ENCODE measurements at places on chromosomes 16 and 17.

DNA sequence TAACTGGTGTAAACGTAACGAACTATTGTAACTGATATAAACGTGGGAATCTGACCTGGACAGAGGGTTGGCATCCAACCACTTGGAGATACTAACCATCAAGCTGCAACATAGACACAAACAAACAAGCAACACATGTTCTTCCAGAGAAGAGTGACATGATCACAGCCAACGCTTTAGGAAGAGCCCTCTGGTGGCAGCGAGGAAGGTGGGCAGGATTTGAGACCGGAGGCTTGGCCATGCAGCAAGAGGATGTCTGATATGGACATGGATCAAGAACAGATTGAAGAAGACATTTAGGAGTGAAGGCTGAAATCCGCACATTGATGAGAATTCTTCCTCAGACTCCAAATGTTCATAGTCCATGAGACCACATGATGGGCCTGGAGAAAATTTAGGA, 40.3 kb upstream of the TNRC6A start:
- ATAC-seq = no peak

DNA sequence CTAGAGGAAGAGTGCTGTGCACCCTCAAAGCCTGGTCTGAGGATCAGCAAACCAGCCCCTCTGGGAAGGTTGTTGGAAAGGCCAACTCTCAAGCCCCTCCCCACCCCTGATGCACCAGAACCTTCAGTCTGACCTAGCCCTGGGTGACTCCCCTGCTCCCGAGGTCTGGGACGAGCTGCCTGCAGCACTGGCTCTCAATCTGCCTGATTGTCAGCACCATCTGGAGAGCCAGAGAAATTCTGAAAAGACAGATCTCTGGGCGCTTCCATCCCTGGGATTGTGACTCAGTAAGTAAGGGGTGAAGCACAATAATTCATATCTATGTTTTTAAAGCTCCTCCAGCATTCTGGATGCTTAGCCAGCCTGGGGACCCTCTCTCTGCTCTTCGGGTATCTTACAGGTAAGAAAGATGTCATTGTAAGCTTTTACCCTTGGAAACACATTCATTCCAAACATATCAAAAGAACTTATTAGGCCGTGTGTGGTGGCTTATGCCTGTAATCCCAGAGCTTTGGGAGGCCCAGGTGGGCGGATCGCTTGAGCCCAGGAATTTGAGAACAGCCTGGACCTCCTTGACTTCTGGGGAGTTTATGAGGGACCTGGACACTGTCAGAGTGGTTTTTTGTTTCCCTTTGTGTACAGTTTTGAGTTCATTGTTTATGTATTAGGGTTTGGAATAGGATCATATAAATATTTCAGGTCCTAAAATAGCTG, 147.5 kb downstream of the KCNJ12 start:
- ATAC-seq = no peak

GRCh38 chr17:11564589-11565380, 33.5 kb upstream of the DNAH9 start:
- no peak for ATAC-seq

DNA sequence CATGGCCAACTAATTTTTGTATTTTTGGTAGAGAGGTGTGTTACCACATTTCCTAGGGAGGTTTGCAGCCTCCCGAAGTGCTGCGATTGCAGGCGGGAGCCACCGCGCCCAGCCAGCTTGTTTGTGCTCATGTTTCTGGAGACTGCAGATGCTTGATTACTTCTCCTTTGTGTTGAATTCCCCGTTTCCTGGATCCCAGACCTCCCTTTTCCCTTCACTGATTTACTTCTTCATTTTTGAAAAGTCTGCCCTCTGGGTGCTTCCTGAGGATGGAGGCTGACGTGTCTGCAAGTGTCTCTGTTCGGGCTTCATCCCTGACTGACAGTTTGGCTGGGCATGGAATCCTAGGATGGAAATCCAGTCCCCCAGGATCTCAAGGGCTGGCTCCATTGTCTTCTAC, 7.0 kb upstream of the TRIM47 start:
- ATAC-seq = no peak

DNA sequence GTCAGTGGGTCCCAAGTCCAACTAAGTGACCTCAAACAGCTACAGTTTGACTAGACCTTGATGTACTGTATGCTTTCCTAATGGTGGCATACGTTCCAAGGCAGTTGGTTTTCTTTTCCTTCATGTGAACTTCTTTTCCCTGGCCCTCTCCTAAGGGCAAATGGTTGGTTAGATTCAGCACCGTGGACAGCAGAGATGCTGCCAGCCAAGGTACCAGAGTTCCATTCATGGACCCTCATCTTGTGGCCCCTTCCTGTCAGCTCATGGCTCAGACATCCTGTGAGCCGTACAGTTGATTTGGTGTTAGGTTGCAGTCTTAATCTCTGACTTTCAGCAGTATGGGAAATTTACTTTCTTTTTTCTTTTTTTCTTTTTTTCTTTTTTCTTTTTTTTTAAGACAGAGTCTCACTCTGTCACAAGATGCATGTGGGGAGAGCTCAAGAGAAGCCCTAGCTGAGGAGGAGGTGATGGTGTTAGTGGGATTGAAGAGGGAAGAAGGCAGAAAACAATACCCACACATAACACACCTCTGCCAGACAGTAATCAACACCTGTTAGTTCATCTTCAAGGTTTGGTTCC, 122.4 kb downstream of the USP31 start:
- ATAC-seq = no peak

DNA sequence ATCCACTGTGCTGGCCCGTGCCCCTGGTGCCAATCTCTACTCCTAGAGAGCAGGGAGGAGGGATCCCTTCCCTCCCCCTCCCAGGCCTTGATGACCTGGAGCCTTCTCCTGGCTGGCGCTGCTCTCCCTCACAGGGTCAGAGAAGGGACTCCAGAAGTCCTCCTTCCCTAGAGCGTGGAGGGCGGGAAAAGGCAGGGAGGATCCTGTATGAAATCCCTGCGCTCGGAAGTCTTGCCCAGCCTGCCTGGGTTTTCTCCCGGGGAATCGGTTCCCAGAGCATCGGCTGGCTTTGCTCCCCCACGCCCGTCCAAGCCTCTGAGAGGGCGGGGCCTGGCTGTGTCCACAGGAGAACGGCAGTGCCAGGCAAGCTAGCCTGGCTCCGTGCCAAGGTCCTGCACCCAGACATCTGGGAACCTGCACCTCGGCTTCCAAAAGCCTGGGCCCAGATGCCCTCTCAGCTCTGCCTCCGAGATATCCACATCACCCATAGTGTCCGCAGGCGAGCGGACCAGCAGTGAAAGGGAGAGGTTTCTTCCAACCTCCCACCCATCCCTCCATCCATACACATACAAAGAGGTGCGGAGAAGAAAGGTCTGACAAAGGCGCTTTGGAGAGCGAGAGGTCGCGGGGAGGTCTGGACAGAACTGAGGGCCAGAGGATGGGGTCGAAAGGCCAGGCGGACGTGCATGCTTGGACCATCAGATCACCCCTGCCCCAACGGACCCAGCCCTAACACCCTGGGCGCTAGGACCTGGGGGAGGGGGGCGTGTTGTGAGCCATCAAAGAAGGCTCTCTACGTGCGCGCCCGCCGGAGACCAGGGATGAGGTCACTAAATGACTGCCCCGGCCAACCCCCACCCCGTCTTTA, 1.1 kb downstream of the MPP2 start:
- peak; percentile 48 for ATAC-seq

DNA sequence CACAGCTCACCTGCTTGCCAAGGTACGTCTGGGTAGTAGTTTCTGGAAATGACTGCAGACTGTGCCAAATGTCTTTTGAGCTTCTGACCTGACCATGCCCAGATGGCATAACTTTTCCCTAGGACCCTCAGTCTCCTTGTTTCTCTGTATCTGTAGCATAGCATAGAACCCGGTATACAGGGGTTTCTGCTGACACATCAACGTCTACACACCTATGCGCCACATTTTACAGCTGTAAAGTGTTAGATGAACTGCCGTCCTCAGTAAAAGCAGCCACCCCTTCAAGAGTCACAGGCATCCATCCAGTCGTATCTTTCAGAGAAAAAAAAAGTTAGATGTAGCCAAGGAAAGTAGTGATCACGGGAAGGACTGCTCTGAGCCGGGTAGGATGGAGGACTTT, 17.4 kb downstream of the KCTD2 start:
- ATAC-seq = no peak

- ATAC-seq = no peak
Observed at GRCh38 chr17:41396996-41397660, at the start of gene KRT31. KRT31 (minus strand) TSS chr17:41397608; CDS start chr17:41397539, 69 bp downstream.

GRCh38 chr16:75579281-75579834, 13.2 kb downstream of the GABARAPL2 start:
- no peak for ATAC-seq

DNA sequence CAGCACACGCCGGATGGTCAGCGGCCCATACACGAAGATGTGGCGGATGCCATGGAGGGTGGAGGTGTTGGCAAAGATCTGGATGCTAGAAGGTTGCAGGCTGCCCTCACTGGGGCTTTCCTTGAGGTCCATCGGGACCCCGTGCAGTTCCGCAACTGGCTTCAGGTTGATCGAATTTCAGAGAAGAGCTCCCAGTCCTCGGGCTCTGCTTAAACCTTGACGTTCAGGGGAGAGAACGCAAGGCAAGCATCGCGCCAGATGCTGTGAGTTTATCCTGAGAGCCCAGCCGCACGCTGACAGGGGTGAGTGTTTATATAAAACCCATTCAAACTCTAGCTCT, 98.7 kb upstream of the CCL2 start:
- ATAC-seq = no peak
